ENCODE measurements at places on chromosomes 7 and 10.

DNA sequence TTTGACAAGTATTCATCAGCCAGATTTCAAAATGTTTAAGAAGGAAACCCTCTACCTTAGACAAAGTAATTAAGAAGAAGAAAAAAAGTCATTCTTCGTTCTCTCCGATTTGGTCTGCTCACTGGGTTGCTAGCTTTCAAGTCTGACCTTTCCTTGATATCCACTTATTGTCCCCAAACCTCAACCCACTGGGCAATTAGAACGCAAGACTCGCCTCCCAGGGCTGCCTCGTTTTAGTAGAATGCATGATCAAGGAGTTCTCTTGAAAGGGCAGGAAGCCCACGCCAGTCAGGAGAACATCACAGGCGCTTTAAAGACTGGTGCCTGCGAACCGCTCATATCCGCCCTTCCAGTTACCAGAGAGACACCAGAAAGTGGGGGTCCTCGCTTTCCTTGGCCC, 637.7 kb downstream of the PARD3 start:
- no peak for DNase-seq

- DNase-seq: no peak
Measured at GRCh38 chr10:35234073-35234472, 102.2 kb upstream of the CCNY start.

DNA sequence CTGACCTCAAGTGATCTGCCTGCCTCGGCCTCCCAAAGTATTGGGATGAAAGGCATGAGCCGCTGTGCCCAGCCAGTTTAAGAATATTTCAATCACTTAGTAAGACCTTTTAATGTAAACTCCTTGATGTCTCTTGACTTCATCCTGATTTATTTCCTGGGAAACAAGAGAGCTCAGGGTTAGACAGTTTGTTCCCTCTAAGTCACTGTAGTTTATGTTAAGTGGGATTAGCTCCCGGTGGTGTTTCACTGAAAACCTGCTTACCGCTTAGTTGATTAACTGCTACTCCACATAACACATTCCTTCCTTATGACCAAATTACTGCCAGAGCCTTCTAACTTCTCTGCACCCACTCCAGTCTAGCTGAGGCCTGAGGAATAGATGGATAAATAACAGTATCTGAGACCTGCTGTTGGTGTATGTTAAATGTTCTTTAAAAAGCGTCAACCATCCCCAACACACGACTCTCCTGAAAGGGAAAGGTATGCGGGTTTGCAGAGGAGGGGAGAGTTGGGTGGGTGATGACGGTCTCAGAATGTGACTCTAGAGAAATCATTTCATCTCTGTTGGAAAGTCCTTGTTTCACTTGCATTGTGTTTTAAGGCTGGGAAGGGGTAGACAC, 48.7 kb downstream of the CREB3L2 start:
- no peak for DNase-seq

GRCh38 chr10:72318418-72319262, 36.1 kb downstream of the DNAJB12 start:
- DNase-seq: no peak

DNA sequence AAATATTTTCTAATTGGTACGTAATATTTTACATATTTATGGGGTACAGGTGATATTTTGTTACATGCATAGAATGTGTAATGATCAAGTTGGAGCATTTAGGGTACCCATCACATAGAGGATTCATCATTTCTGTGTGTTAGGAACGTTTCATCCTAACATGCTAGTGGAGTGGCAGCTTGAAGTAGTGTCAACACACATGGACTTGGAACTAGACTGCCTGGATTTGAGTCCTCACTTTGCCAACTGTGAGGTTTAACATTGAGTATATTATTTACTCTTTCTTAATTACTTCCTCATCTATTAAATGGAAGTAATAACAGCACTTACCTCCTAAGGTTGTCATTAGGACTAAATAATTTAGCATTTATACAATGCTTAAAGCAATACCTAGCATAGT, 241.9 kb downstream of the PLXDC2 start:
- DNase-seq: no peak

DNA sequence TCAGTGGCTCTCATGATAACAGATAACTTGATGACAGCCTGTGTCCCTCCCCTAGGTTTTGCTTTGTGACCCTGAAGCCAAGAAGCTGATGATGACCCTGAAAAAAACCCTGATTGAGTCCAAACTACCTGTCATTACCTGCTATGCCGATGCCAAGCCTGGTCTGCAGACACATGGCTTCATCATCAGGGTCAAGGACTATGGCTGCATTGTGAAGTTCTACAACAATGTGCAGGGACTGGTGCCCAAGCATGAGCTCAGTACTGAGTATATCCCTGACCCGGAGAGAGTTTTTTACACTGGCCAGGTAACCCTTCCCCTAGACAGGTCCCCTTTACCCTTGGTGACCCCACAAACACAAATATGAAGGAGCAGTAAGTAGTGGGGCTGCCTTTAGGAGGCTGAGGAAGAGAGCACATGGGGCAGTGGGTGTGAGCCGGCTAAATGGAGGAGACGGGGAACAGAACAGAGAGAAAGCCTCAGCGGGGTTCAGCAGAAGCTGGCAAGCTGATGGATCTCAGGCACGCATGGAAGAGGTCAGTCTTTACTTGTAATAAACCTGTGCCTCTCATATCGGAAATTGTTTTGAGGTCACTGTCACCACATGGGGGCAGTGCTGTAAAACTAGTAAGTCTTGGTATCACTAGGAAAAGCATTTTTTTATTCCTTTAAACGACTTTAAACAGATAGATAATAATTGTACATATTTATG, 20.2 kb downstream of the PDCD11 start:
- DNase-seq: no peak

- DNase-seq: no peak
Measured at GRCh38 chr10:69976795-69977546, 75.7 kb upstream of the MACROH2A2 start.

DNA sequence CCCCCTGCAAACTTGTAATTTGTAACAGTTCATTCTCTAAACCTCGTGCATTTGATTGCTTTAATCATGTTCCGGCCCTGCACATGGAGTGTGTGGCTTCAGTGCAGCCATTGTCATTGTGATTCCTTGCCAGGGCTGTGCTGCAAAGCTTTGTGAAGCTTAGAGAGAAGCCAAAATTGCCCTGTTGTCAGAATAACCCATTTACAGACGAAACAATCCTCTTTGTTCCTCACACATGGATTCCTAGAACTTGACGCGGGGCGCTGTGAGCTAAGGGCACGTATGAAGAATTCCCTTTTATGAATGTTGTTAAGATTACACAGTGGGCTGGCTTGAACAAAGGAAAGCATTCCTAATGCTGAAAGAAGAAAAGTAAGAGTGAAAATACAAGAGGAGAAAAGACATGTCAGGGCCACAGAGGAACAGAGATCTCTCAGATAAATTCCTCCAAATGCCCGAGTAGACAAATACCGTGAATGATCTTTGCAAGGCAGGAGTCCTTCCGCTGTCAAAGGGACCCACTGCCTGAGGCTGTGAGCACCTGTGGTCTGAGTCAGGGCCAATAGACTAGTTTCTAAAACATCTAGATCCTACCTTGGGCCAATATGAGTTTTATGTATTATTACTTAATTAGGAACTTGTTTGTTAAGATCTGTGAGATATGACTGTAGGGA, 205.4 kb upstream of the C7orf33 start:
- no peak for DNase-seq

GRCh38 chr10:93255546-93255945, 181.9 kb downstream of the CYP26A1 start:
- DNase-seq: no peak

DNA sequence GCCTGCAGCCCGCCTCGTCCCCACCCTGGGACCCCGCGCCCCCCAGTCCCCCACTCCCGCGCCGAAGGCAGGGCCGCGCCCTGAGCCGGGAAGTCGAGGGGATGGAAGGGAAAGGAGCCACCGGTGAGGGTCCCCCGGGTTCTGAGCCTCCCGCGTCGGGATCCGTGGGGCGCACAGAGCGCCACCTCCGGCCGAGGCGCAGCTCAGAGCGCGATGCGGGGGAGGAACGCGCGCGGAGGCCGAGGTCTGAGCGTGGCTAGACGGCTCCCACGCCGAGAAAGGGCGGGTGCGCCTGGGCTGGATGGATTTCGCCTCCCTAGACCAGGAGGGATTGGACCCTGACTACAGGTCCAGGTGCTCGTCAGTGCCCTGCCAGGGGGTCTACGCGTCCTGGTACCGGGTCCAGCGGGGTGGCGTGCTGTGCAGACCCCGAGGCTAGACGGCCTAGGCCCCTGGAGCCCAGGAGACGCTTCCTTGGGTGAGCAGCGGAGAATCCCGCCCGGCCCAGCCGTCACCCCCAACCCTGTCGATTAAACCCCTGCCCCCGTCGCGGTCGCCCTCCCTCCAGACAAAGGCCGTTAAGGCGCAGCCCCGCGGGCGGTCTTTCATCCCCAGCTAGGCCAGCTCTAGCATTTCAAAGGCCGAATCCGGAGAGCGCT, 986 bp upstream of the PDGFA start:
- DNase-seq: no peak

DNA sequence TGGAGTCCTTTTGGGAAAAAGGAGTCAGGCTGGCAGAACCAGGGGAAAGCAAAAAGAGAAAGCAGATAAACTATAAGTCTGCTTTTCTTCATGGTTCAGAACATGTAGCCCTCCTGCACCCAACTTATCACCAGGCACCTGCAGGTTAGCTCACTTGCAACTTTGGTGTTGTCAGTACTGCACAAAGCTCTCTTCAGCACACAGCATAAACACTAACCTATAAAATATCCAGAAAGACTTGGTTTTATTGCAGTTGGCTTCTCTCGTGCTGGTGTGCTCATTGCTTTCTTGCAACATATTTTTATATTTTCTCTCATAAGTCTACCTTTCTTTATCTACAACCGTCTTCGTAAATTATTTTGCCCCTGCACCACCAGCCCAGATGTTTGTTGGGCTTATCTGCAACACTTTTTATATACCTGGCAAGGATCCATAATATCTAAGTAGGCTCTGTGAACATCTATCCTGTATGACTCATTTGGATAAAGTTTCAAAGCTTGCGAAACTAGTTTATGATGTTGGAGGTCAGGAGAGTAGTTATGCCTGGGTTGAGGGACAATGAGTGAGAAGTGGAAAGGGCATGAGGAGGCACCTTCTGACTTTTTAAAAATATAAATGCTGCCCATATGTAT, 164.6 kb downstream of the ANKRD30A start:
- DNase-seq: no peak

DNA sequence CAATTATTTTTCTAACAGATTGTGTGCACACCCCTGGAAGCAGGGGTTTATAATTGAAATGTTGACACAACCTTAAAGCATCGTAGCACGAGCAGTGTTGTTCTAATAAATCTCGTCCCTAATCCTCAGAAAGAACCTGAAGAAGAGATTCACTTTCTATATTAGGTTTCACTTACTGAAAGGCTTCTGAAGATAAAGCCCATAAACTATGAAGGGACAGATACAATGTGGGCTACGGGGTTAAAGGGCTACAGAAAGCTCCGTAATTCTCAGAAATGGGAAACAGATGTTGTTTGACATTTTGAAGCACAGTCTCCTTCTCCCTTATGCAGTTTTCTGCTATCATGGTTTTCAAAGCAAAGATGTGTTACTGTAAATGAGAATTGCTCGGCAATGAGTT, 479.6 kb downstream of the GATA3 start:
- no peak for DNase-seq

DNA sequence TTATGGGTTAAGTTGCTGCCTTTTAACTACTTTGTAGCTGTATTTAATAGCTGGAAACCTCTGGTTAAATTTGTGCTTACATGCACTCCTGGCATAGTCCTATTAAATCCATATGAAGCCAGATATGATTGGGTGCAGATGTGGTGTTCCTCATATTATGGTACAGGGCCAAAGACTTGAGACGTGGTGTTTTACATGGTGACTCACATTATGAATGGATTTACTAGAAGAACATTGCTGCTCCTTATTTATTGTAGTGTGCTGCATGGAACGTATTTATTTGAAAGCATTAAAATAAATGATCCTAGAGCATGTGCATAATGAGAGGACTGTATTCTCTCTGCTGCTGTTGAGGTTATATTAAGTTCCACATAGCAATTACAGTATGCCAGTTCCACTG, 224.1 kb downstream of the SLC25A13 start:
- DNase-seq: no peak

DNA sequence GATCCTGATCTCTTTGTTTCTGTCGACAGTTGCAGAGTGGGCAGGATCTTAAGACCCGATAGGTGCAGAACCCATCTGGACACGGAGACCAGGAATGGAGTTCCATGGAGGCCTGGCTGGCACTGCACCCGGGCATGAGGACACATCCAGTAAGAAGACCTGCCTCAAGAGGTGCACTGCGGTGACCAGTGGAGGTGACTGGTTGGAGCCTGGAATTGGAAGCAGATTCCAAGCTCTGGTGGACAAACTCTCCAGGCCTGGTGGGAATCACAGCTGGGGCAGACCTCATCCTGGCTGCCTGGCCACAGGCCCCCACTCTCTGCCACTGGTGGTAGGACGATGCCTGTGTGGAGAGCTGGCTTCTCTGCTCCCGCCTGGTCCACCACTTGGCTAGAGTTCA, 31.0 kb downstream of the ZNF775 start:
- no peak for DNase-seq

DNA sequence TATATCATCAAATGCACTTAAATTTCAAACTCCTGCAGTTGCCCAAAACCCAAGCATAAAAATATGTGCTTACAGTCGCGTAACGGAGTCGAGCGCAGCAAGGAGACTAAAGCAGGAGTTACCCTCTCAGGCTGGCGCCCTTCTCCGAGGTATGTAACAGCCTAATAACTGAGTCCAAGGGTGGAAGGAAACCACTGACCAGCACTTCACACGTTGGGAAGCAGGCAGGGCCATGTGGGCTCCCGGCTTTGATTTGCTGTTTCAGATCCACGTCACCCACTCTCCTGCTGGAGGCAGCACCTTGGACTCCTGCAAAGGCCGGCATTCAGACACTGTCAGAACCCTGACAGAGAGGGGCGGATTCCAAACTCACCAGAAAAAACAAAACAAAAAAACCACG, 123.8 kb downstream of the DIP2C start:
- DNase-seq: no peak

DNA sequence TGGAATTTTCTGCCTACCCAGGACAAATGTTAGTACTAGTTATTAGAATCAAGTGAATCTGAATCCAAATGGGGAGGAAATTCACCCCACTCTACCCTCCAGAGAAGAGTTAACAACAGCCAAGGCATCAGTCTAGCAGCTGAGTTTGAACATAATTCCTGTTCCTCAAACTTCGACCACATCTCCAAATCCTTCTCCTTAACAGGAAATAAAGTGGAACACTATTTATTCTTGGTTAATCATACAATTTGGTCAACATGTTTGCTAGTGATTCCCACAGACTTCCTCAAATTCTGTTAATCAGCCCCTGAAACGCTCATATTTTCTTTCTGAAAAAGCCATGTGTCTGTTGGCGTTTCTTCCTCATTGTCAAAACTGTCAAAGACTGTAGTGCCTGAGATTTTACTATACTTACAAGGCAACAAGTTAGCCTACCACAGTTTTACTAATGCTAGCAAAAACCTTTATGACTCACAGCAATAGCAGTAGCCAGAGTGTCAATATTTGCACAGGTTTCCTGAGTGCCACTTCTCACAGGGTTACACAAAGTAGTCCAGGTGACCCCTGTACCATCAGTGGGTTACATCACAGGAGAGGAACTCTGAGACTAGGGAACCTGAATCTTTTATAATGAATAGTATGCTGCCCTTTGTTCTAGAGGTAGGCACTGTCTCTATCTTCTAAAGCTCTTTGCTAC, 202.9 kb downstream of the GRM3 start:
- DNase-seq: no peak
